Stimulated activated CD4-positive, alpha-beta T cell treated with anti-CD3 and anti-CD28 coated beads, TNF-alpha, amount 100 ng/mL, for 4 hours (primary cell): ENCODE measurements at places on chromosomes 1 and 21.

- no peak for DNase-seq
These were observed 3.0 kb downstream of the SPATA46 start for GRCh38 chr1:162373541-162374260.

DNA sequence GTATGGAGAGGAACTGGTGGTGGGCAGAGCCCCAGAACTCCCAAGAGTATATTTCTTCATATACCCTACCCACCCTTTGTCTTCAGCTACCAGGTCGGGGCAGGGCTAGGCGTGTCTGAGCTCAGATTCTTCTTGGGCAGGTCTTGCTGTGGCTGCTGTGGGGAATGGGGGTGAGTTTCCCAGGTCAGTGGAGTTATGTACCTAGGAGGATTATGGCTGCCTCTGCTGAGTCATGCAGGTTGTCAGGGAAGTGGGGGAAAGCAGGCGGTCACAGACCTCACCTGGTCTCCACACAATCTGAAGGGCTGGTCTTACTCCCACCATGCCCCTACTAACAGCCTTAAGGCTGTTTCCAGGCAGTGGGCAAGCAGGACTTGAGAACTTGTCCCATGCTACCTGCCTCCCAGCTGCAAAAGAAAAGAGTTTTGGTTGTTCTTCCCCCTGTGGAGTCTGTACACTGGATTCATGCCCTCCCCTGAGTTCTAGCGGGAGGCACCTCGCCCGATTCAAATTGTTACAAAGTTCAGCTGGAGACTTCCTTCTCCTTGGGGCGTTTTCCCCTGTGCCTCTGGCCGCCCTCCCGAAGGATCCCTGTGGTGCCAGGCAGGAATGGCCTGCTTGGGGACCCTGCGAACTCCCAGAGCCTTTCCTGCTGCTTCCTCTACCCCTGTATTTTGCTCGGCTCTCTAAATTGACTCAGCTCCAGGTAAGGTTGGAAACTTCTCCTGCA, 58.6 kb downstream of the NPHS2 start:
- DNase-seq, result no peak

DNA sequence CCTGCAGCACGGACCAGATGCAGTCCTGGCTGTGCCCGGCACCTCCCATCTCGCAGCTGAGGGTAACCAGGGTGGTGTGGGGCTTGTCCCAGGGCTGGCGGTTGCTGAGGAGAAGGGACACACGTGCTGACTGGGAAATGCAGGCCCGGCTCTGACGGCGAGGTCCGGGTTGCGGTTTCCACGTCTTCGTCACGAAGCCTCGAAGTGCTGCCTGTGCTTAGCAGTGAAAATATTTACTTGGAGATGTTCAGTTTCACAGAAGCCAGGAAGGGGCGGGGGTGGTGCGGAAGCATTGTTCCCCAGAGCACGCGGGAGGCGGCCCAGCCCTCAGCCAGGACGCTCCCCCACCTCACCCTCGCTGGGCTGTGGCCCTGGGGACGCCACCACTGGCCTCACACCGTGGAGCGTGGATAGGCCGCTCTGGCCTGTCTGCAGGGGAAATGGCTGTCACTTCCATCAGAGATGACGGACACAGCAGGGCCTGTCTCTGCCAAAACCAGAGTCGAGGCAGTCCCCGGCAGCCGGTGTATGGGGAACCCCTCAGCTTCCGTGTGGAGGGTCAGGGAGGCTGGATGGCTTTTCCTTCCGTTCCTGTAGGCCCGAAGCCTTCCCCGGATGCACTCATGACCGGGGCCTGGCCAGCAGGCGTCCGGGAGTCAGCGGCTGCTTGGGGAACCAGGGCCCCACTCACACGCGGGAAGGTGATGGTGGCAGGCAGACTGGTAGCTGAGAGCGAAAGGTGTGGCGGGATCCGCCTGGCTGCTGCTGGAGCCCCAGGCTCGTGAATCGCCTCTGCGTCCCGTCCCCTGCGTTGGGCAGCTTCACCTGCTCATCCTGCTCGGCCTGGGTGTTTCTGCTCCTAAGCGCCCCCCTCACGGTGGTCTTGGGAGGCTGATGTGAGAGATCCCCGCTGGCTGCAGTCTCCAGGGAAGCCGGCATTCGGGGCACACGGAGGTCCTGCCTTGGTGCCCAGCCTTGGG, 14.7 kb upstream of the POFUT2 start:
- no peak for DNase-seq

GRCh38 chr1:157025385-157025784, 20.2 kb downstream of the ARHGEF11 start:
- no peak for DNase-seq

GRCh38 chr1:100266741-100267140, 725 bp downstream of the RTCA start:
- no peak for DNase-seq

- DNase-seq, result no peak
These were observed 35.5 kb downstream of the RHOU start for GRCh38 chr1:228770779-228771223.
